ENCODE measurements at places on chromosomes 4 and X.

DNA sequence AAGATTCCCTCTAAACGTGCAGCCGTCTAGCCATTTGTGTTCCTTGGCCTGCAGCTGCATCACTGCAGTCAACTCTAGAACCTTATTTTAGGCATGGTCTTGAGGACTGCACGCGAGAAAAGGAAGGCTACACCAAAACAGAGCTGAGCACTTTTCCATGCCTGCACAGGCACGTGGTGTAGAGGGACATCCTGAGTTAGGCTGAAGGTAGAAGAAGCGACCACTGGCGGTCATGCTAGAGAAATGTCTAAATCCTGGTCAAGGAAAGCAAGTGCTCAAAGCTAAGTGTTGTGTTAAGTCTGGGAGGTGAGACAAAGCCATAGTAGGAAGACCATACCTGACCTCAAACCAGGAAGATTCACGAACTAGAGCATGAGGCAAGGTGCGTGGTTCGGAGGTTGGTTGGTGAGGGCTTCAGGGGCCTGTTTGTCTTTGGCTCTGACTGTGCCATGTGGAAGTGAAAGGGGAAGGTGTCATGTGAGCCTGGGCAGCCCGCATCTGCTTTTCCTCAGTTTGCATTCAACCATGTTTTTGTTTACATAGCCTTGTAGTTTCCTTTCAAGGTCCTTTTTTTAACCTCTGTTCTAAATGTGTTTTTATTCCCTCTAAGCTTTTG is 203.8 kb downstream of the AASDH start:
- DNase-seq, result no peak

DNA sequence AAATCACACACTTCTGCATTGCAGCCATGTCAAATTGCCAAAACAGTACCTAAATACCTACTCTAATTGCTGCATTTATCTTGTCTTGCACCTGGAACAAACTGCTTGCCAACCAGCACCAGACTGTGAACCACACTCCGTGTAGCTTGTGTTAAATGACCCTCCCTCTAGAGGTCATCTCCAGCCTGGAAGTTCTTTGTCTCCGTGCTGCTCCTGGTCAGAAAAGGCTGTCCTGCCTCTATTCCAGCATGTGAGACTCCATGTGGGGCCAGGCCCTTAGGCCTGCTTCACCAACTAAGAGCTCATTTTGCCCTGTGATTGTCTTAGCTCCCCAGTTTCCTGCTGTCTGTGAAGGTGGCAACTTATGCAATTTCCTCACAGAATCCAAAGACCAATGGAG is 28.3 kb downstream of the CNGA2 start:
- DNase-seq, result no peak

DNA sequence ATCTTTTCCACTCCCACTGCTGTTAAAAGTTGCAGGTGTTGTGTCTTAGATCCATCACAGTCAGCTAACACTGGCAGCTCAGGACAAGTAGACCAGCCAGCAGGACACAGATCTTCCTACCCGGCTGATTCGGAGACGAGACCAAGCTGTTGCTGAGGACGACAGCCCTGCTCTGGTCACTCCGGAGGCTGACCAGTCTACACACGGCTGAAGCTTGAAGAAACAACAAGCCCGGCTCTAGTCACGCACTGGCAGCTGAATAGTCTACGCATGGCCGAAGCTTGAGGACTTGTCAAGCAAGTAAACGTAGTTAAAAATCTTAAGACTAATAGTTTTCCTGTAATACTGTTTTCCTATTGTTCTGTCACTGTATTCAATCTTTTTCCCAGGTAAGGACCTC is 1.8 kb downstream of the ACOX3 start:
- no peak for DNase-seq

DNA sequence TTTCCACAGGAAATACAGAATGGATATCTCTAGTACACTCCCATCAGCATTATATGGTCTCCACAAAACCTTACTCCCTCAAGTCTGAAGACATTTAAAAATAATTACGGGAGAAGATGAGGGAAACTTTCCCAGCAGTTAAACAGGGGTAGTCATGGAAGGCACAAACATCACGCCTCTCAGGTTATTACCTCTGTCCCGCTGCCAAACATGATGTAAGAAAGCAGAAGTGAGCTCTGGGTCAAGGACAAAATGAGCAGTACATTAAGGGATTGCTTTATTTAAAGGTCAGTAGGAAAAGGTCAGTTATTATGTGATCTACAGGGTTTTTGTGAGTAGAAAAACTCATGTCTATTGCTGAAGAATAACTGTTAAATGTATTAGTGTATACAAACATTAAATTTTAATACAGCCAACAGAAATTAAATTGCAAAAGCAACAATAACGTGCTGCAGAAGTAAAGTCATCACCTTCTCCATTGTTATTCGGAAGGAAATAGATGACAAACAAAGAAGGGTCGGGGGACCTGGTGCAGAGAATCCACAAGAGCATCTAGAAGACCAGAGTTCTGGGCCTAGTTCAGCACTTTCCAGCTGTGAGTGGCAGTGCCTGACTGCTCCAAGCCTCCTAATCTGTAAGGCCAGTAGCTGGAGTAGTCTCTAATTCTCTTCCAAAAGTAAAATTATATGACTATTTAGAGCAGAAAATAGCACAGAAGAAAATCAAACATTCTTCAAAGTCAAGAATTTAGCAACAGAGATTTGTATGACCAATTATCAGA is 171.2 kb downstream of the PPP3CA start:
- no peak for DNase-seq

DNA sequence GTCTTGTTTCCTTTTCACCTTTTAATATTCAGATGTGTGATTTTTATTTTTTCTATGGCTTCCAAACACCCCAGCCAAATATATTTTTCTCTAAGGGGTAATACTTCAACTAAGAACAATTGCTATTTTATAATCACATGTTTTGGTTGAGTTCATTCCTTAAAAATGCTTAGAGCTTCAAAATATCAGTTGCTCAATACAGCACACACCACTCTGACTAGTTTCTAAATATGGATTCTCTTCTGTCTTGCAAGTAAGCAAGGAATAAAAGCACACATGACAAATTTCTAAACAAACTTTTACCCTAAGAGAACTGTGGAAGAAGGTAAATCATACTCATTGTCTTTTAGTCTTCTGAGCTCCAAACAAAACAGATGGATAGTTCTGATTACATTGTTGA is 27.2 kb downstream of the ANTXR2 start:
- DNase-seq, result no peak

DNA sequence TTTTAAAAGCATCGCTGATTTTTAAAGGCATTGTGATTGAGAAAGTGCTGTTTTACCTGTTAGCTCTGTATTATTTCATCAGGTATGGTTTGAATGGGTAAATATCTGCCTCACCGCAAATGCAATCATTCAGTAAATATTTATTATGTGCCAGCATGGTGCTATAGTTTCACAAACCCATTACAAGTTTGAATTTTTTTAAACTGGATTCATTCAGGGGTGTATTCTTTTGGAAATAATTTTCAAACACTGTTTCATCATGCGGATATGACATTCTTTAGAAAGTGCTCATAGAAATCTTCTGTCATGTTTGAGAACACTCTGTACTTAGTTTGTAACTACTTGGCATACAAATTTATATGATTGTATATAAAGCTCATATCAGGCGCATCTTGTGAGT is 37.2 kb downstream of the LIMCH1 start:
- no peak for DNase-seq

GRCh38 chr4:40685300-40685699 is 55.6 kb upstream of the RBM47 start:
- DNase-seq, result no peak
